Myocyte (in vitro differentiated cells): ENCODE measurements at places on chromosomes 3 and 15. TPM values are rescaled to one million over a fixed set of nuclear protein-coding genes. Genes with fewer than 3 reads are reported as not detected.
A peak's percentile ranks its signal among the peaks of the same experiment; 100 is the strongest.

DNA sequence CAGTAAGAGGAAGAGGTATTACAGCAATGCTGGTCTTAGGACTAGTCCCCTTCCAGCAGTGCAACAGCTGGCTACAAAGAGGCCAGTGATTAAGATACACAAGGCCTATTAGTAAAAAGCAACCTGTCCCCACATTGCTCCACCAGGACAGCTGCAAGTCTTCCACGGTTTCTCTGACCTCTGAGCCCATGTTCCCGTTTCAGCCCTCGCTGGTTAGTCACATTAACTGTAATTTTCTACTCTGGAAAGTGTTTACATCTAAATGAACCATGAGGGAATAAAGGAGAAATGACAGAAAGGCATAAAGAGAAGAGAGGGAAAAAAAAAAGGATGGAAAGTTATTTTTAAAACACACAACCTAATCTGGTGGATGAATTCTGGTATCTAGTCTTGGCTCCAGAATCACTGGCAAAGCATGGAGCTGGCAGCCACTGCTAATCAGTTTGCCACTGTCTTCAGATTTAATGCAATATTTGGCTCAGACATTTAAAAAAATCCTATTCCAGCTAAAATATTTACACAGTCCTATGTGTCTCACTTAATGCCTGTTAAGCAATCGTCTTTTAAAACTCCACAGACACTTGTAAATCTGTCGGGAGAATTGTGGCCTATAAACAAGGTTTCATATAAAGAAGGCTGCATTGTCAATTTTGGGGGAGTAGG, 154.9 kb downstream of the GREM1 start:
- DNase-seq: peak; percentile 90

GRCh38 chr3:5298453-5298852, 110.9 kb downstream of the EDEM1 start:
- DNase-seq: no peak

- DNase-seq: no peak
Measured at GRCh38 chr15:96494505-96494904, 164.0 kb downstream of the NR2F2 start.

DNA sequence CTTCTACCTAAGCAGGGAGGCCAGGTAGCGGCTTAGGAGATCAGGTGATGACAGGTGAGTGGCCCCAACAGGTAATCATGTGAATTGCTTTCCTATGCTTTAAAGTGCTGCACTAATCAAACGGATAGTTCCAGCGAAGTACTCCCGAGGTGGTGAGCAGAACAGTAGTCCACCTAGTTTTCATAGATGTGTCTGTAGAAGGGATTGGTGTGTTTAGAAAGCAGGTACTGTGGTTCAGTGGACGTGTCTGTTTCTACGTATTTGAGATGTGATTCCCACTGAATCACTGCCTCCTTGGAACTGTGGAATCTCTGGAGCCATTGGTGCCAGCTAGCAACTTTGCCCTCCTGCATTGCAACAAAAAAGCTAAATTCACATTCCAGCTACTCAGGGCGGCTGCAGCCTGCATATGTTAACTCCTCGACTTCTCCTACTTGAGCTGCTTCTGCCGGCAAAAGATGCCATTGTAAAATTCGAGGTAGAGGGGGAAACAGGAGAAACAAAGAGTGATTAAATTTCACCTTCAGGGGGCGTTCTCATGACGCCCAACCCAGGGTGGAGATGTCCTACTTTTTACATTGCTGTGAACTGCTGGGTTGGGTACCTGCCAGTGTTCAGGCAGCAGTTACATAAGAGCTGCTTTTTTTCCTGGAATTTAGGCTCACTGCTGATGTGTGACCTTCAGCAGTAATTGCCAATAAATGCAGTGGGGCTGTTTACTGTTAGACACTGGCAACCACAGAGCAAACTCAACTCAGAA, 227.3 kb downstream of the ITPR1 start:
- DNase-seq: peak; percentile 75

GRCh38 chr15:78417754-78418630, 20.0 kb upstream of the IREB2 start:
- no peak for DNase-seq

GRCh38 chr3:153734777-153735551, 386.2 kb upstream of the ARHGEF26 start:
- DNase-seq: no peak

DNA sequence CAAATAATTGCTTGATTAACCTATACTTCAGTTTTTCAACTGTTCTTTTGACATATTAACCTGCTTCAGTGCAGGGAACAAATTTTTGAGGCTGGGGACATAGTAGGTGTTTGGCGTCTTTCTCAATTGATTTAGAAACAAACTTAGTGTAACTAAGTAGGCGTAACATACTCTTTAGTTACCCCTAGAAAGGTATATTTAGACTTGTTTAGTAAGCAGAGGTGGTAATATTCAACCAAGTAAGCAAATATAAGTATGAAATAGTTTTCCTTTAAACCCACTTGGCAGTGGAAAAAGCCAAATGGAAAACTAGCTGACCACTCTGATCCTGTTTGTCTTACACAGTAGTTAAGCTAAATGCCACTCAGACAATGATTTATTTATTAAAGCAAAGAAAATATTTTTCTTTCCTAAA, 113.2 kb downstream of the MBNL1 start:
- peak; percentile 22 for DNase-seq

DNA sequence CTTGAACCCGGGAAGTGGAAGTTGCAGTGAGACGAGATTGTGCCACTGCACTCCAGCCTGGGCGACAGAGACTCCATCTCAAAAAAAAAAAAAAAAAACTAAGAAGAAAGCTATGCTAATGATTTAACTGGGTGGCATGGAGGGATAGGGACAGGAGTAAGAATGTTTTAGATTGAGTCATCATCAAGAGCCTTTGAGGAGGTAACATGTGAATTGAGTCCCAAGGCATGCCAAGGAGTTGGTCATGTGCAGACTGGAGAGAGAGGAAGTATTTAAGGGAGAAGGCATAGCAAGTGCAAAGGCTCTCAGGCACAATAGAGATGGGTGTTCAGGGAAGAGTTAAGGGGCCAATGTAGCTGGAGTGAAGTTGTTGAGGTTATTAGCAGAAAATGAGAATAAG, 9.1 kb downstream of the BNC1 start:
- DNase-seq: no peak

DNA sequence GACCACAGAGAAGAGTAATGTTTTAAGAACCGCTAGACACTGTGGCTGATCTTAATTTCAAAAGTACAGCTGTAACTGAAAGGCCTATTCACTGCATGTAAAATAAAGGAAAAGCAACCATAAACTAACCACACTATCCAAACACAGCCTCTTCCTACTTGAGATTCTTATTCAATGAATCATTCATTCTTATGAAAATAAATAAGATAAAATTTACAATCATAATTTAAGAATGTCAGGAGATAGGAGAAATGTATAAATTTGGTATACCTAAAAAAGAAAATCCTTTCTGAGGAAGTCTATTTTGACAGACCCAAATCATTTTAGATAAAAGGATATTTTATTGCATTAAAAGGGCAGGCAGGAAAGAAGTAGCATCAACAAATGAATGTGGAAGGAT, 533.5 kb upstream of the ZNF385D start:
- DNase-seq: no peak

DNA sequence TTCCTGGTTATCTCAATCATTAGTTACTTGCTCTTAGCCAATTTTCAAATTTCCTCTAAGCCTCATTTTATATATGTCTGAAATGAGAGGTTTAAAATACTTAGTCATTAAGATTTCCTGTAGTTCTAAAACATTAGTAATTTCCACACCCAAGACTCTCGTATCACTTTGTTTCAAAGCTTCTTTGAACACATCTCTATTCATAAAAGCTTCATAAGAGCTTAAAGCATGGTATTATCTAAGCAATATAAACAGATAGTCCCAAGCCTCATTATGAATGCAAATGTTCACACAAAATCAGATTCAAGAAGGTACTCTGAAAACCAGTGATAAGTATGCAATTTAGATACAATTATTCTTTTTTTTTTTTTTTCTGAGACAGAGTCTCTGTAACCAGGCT, 217.0 kb downstream of the FMN1 start:
- no peak for DNase-seq

DNA sequence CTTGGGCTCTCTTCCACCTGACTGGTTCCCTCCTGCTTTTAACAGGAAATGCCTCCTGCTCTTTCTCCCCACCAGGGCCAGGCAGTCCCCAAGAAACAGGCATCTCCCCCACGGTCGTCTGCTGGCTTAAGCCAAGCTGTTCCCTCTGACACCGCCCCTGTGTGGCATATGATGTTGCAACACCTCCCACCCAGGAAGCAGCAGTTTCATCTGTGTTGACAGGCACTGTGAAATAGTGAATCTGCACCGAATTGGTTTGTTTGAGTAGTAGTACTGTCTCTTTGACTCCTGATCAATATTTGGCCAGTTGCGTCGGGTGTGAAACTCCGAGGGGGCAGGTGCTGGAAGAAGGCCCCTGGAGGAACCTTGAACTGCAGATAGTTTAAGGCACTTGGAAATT, 188.8 kb downstream of the FEZF2 start:
- no peak for DNase-seq

GRCh38 chr3:65101450-65101849, 413.6 kb upstream of the ADAMTS9 start:
- no peak for DNase-seq

DNA sequence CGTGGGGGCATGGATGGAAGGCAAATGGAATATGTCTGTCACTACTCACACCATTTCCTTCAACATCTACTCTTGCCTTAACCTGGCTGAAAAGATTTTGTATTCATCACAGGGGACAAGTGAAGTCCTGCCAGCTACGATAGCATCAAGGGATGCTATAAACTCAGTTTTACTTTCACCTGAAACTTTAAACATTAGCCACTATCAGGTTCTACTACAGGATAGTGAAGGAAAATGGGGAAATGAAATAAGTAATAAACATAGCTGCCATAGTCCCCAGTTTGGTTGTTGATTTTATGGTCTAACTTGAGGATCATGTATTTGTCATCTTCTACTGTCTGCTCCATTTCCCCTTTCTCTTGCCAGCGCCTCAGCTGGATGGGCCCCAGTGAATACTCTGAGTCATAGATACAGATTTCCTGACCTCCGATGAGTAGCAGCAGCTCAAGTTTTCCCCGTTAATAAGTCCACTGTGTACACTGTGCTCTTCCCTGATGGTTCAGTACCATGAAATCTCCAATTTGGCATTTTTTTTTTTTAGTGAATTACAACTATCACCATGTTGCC, 338.2 kb upstream of the SLCO3A1 start:
- DNase-seq: no peak

DNA sequence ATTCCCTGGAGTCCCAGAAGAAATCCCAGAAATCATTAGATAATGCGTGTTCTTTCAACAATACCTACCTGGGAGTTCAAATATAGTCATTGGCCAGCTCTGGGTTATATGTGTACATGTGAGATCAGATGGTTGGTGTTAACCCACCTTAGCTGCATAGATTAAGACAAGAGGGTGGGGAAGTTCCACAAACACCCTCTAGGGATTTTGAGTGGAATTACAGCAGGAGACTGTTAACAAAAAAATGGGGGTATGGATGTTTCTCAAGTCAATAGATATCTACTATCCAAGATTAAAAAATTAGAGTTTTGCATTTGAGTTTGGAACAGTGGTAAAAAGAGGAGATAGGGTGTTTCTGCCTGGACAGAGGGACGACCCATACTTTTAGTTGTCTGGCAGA, 282.5 kb upstream of the CNTN3 start:
- DNase-seq: no peak

DNA sequence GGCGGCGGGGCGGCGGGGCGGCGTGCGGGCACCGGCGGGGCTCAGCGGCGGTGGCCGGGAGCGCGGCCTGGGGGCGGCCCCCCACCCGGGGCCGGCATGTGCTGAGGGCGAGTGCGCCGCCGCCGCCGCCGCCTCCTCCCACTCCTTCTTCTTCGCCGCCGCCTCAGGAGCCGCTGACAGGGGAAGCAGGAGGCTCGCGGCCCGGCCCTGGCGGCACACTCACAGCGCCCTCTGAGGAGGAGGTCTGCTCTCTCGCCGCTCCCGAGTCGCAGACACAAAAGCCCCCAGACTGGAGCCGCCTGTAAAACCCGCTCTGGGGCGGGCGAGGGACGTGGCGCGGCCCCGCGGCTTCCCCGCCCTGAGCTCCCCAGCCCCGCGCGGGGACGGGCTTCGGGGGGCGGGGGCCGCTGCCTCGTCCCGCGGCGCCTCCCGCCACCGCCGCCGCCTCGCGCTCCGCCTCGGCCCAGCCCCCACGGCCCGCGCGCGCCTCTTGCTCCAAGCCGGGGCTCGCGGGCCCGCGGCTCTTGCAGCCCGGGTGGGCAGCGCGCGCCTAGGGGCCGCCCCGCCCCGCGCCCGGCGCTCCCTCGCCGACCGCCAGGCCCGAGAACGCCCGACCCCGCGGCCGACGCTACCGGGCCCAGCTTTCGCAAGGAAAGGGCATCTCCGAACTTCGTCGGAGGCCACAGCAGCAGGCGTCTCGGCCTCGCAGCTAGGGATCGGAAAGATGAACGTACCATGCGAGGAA, at the start of gene PYGO1:
PYGO1 (minus strand) TSS at position 276 of the 745 bp plus-strand sequence. CDS start 462 bp downstream, outside the sequence.
- DNase-seq: peak; percentile 79

GRCh38 chr3:15331606-15332404, 581 bp downstream of the SH3BP5 start:
- no peak for DNase-seq

DNA sequence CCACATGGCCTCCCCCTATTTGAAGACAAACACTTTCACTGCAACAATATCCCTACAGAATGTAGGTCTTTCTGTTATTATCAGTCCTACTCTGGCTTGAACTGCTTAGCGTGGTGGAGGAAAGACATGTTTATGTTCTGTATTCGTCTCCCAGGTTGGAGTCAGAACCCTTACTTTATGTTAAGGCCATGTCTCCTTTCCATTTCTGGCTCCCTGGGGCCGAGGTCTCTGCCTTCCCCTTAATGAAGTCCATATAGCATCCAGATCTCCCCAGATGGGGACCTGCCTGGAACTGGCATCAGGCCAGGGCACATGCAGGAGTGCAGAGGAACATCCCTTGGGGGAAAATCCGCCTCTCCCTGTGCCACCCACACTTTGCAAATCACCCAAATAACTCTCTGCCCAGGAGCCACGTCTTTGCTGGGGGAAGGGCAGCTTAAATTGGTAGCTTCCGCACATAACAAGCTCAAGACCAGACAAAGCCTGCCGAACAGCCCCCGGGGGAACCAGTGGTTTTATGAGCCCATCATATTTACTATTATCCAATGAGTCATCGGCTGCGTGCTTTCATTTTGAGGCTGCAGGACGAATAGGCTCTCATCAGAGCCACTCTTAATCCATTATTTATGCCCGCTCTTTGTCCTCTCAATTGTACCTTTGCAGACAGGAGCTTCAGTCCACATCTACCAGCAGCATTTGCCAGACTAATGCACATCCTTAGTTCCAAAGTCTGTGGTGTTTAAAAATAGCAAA, 237.0 kb downstream of the UACA start:
- DNase-seq: peak; percentile 72

Gene SPINK8
- total RNA-seq: not detected in 2 replicates

Gene SLC15A2
- total RNA-seq: 0.26 and 0.51 TPM in 2 replicates

Gene PTX3
- total RNA-seq: 11.9 and 21.0 TPM in 2 replicates

Gene FBXW12
- 0.21 TPM in 1 of 2 replicates, not detected in the other for total RNA-seq

Gene CPN2
- not detected in 2 replicates for total RNA-seq

Gene CYP1A2
- not detected in 2 replicates for total RNA-seq
